Transverse colon (tissue), 4 donors: ENCODE measurements at places on chromosomes 4 and X. TPM values are rescaled to one million over a fixed set of nuclear protein-coding genes. Genes with fewer than 3 reads are reported as not detected.

DNA sequence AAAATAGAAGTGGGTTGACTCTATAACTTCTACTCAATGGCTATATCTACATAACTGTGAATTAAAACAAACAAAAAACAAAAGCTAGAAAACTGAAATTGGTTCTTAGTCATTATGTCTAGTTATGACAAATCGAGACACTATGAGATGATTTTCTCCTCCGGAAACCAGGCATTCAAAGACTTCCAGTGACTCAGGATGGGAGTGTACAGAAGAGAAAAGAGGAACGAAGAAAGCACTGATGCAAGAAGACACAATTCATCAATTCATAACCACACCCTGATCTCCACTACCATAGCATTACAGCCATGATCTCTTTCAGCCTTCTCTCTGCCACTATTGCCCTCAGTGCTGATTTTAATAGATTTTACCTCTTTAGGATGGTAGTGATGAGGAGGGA lies 253.6 kb downstream of the CBLL2 start:
- no peaks in the 10 kb centered on the region for H3K4me1 ChIP-seq
- no peak for DNase-seq
- H3K27me3 ChIP-seq = no peaks in the 10 kb centered on the region
- no peak overlapping the region for H3K27ac ChIP-seq

GRCh38 chrX:122134291-122134690 lies 1049.8 kb upstream of the GRIA3 start:
- H3K27me3 ChIP-seq = no peaks in the 10 kb centered on the region
- H3K4me3 ChIP-seq = no peak overlapping the region
- no peak for DNase-seq
- H3K27ac ChIP-seq = no peak overlapping the region
- H3K36me3 ChIP-seq = no peaks in the 10 kb centered on the region

GRCh38 chr4:130029442-130029841 lies 933.5 kb downstream of the C4orf33 start:
- no peaks in the 10 kb centered on the region for H3K27me3 ChIP-seq
- H3K36me3 ChIP-seq = no peaks in the 10 kb centered on the region
- H3K27ac ChIP-seq = no peak overlapping the region
- H3K4me3 ChIP-seq = no peak overlapping the region
- no peak for DNase-seq
- H3K4me1 ChIP-seq = no peaks in the 10 kb centered on the region

Gene ELF4
- 39.7 TPM for total RNA-seq

Gene CFI
- not detected for total RNA-seq

- H3K4me1 ChIP-seq = no peaks in the 10 kb centered on the region
- H3K36me3 ChIP-seq = no peaks in the 10 kb centered on the region
- H3K27ac ChIP-seq = no peak overlapping the region
- DNase-seq = no peak
- no peak overlapping the region for H3K4me3 ChIP-seq
Observed at GRCh38 chr4:165184220-165184619, 23.1 kb upstream of the KLHL2 start.

DNA sequence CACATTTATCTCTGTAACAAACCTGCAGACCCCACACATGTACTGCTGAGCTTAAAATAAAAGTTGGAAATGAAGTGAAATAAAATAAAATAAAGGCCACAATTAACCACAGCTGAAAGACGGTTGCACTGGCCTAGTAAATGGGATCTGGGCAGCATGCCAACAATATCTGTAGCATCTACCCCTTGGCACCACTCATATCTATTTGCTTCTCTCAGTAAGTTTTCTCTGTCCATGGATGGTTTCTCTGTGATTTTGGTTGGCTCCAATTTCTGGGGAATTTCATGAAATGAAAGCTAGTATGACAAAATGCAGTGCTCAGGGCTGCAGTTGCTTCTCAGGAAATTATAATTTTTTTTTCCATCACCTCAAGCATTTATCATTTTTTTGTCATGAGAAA lies 172.0 kb upstream of the IL15 start:
- H3K36me3 ChIP-seq = no peaks in the 10 kb centered on the region
- H3K4me3 ChIP-seq = no peak overlapping the region
- H3K27ac ChIP-seq = no peak overlapping the region
- H3K27me3 ChIP-seq = no peaks in the 10 kb centered on the region
- H3K4me1 ChIP-seq = no peaks in the 10 kb centered on the region
- no peak for DNase-seq

- H3K36me3 ChIP-seq = peaks cover 1% of the 10 kb centered on the region
- H3K4me3 ChIP-seq = no peak overlapping the region
- H3K27me3 ChIP-seq = no peaks in the 10 kb centered on the region
Observed at GRCh38 chrX:14934423-14934822, 61.2 kb downstream of the MOSPD2 start.

DNA sequence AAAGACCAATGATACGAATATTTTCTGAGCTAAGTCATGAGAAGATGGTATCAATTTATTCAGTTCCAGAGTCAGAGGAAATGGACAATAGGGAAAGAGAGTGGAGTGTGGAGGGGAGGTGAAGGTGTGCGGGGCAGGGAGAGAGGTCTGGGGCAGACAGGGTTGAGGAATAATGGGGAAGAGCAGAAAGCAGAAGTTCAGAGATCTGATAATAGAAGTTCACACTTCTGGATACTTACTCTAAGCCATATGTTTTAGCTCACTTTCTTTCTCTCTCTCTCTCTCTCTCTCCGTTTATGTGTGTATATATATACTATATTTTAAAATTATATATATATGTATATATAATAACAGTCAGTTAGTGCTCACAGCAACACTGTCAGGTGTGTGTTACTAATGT lies 40.4 kb downstream of the FOXR2 start:
- no peaks in the 10 kb centered on the region for H3K27me3 ChIP-seq
- H3K4me3 ChIP-seq = no peak overlapping the region
- DNase-seq = no peak
- H3K27ac ChIP-seq = no peak overlapping the region
